H4 (cell line): ENCODE measurements at places on chromosomes 6 and 20. TPM values are rescaled to one million over a fixed set of nuclear protein-coding genes. Genes with fewer than 3 reads are reported as not detected.
A peak's percentile ranks its signal among the peaks of the same experiment; 100 is the strongest.

- DNase-seq = no peak
These were observed 19.4 kb downstream of the C6orf15 start for GRCh38 chr6:31092769-31093505.

GRCh38 chr6:143742070-143742954 lies 64.5 kb downstream of the PHACTR2 start:
- DNase-seq = no peak

The BPI gene
- 0.10 TPM in 1 of 2 replicates, not detected in the other for total RNA-seq

DNA sequence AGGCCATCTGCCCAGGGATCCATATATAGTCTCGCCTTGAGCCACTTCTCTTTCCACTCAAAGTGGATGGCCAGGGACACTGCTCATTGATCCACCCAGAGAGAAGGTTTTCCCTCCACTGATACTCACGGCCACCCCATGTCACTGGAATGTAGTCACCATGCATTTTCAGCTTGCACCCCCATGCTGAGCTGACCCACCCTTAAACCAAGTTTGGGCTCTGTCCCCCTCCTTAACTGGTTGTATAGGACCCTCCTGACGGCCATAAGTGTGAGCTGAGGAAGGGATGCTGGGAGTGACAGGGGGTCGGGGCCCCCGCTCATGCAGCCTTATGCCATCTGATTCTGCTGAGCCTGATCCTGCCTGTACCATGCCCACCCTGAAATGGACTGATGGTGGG lies 25.7 kb downstream of the SUMO4 start:
- DNase-seq = no peak

The NTSR1 gene
- not detected in 2 replicates for total RNA-seq

DNA sequence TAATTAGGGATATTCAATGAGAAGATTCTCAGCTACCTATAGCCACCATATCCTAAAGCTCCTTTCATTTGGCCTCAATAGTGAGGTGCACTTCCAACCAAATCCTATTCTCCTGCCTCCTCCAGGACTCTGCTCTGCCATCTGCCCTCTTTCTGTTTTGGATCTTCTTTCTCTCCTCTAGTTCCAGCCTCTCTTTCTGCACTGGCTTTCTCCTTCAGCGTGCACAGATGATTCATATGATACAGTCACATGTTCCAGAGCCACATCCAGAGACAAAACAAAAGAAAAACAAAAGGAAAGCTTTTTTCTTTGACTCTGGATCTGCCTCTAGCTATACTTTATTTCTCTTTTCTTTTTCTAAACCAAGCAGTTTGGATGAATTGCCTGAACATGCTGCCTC lies 531.9 kb upstream of the MAN1A1 start:
- DNase-seq = no peak

DNA sequence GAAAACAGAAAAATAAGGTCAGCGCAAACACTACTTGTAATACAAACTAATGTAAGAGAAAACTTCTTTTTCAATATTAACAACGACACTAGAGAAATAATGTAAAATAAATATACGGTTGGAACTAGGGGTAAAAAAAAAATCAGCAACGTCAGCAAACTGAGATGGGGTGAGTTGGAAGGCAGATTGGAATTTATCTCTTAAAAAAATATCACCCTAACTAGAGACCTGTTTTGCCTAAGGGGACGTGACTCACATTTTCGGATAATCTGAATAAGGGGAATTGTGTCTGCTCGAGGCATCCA lies 705 bp upstream of the UTRN start:
- DNase-seq = no peak

DNA sequence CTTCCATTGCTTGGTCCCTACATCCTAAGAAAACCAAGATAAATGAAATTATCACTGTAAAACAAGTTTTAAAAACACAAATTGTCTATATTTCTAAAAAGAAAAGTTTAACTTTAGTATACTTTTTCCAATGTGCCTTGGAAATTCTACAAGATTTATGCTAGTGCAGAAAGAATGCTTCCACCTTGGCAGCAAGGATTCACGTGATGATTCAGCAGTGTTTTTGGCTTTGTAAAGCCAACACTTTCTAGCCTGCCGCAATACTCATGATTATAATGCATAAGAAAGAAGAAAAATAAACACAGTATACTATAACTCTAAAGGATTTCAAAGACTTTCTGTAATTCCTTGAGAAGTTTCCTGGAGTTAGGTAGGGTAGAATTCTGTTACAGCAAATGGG lies 442.7 kb downstream of the TENT5A start:
- no peak for DNase-seq

The POM121L2 gene
- not detected in 2 replicates for total RNA-seq

GRCh38 chr20:1034415-1034789 lies 32.3 kb upstream of the RSPO4 start:
- no peak for DNase-seq

GRCh38 chr20:20524756-20525155 lies 156.9 kb downstream of the INSM1 start:
- DNase-seq = no peak

GRCh38 chr6:79635232-79635543 lies 4.1 kb downstream of the SH3BGRL2 start:
- DNase-seq = no peak

- no peak for DNase-seq
These were observed 262.1 kb downstream of the DLL1 start for GRCh38 chr6:170028629-170029345.

The ZNF165 gene
- total RNA-seq = 0.16 and 1.2 TPM in 2 replicates

The PRDM1 gene
- 0.37 and 1.7 TPM in 2 replicates for total RNA-seq

DNA sequence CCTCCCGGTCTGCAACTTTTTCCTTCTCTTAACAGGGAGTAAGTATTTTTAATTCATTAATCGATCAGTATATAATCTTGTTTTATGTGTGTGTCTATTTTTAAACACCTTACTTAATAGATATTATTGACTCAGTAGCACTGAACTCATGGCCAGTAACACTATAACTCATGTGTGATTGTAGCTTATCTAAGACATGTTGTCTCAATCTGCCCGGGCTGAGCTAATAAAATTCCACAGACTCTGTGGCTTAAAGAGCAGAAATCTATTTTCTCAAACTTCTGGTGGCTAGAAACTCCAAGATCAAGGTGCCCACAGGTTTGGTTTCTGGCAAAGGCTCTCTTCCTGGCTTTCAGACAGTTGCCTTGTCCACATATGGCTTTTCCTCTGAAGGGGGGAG lies 68.8 kb upstream of the TNFAIP3 start:
- no peak for DNase-seq

DNA sequence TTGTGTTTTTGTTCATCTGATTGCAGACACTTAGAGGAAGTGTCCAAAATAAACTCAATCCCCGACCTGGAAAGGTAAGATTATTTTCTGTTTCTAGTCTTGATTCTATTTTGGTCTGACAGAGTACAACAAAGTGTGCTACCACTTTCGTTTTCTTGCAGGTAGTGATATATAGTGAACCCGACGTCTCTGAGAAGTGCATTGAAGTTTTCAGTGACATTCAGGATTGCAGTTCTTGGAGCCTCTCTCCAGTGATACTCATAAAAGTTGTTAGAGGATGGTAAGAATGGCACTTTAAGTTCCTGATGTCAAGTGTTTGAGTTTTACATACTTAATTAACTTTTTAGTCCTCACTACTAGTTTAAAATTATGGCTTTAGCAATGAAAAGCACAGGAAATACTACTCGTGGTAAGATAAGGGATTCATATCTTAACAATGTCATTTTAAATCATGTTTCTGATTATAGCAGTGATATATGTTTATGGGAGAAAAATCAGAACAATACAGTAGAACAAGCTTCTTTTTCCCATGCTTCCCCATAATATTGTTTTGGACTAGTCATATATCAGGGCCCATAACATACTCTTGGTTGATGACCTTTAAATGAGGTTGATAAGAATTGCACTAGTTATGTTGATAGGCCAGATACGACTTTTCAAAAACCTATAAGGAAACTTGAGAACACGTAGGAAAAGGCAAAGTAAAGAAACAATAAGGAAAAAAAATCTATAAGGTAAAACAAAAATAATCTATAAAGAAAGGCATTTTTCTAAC lies 104.0 kb downstream of the RTN4IP1 start:
- DNase-seq = peak; percentile 24

The NHLRC1 gene
- total RNA-seq = 0.04 and 0.29 TPM in 2 replicates

The MTFR2 gene
- total RNA-seq = 2.1 and 4.5 TPM in 2 replicates

GRCh38 chr6:107077710-107078109 lies 37.6 kb downstream of the BEND3 start:
- no peak for DNase-seq

DNA sequence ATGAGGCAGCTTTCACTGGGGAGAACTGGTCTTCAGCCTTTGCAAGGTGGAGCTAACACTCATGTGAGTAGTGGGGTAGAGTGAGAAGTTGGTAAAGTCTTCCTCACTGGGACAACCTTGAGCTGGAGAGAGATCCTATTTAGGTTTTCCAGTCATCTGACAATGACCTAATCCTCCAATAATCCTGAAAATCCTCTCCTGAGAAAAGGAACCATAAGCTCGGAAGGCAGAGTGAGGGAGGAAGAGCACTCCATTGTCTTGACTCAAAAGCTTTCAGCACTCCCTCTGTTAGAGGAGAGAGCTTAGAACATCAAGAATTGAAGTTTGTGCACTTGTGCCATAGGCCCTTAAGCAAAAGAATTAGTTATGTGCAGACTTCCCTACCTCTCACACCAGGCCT lies 77.8 kb downstream of the TRAM2 start:
- DNase-seq = no peak

GRCh38 chr20:8151372-8151771 lies 19.3 kb downstream of the PLCB1 start:
- DNase-seq = no peak

GRCh38 chr6:131784561-131784960 lies 23.3 kb upstream of the ENPP1 start:
- no peak for DNase-seq

The FAXC gene
- total RNA-seq = 6.0 and 13.0 TPM in 2 replicates

GRCh38 chr20:61658563-61658962 lies 406.5 kb downstream of the CDH4 start:
- no peak for DNase-seq

The CD40 gene
- 6.2 and 13.7 TPM in 2 replicates for total RNA-seq

The DCDC2 gene
- 0.02 TPM in 1 of 2 replicates, not detected in the other for total RNA-seq

DNA sequence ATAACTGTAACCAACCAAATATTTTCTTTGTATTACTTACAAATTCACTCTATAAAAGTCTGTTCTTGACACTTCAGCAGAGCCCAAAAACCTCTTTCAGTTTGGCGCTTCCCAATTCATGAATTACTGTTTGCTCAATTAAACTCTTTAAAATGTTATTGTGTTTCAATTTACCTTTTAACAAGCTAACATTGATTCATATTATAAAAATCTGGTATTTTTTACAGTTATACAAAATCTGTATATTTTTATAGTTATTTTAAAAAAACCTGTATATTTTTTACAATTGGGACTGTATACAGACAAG lies 75.3 kb upstream of the E2F3 start:
- no peak for DNase-seq

DNA sequence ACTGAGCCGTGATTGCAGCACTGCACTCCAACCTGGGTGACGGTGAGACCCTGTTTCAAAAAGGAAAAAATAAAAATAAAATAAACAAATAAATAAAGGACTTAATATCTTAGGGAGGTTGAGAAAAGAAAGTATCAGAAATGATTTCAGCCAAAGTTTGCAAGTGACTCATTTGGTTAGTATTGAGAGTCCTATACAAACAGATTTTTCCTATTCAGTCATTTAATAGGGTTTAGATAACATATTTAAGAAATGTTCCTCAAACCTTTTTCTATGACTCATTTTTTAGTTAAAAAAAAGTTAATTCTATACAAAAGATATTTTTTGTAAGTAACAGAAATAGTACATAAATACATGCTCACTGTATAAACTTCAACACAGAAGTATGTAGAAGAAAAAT lies 235.1 kb downstream of the GJA1 start:
- DNase-seq = no peak

GRCh38 chr20:22984606-22985005 lies 50.5 kb upstream of the SSTR4 start:
- no peak for DNase-seq

DNA sequence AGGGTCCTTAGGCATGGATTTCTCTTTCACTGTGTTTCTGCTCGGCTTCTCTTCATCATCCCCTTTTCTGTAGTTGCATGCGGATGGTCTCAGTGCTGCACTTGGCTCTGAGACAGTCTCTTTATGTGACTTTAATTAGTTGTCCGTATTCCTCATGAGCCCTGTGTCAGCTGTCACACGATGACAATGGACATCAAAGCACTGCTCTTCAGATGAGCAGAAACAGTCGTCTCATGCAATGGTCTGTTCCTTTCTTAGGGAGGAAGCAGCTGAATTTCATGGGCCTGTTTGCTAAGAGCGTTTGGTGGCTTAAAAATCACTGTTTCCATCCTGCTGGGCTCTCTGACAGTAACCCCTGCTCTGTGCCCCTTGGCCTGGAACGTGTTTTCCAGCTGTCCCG lies 64.9 kb downstream of the SYTL3 start:
- DNase-seq = no peak

- no peak for DNase-seq
These were observed 23.5 kb upstream of the NPBWR2 start for GRCh38 chr20:64130876-64131275.

DNA sequence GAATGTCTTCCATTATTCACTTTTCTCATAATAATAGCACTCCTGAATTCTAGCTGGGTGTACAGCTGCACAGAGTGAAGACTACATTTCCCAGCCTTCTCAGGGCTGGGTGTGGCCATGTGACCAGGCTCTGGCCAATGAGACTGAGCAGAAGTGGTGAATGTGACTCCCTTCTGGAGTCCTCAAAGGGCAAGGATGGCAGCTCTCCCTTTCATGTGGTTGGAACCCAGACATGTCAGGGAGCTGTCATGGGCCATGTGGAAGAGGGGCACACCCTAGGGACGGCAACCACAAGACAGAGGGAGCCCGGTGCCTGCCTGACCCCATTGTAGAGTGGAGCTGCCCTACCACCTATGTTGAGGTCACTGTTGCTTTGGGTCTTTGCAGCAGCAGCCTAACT lies 312.8 kb upstream of the SULF2 start:
- DNase-seq = no peak

The EDN1 gene
- 3.5 and 6.7 TPM in 2 replicates for total RNA-seq

DNA sequence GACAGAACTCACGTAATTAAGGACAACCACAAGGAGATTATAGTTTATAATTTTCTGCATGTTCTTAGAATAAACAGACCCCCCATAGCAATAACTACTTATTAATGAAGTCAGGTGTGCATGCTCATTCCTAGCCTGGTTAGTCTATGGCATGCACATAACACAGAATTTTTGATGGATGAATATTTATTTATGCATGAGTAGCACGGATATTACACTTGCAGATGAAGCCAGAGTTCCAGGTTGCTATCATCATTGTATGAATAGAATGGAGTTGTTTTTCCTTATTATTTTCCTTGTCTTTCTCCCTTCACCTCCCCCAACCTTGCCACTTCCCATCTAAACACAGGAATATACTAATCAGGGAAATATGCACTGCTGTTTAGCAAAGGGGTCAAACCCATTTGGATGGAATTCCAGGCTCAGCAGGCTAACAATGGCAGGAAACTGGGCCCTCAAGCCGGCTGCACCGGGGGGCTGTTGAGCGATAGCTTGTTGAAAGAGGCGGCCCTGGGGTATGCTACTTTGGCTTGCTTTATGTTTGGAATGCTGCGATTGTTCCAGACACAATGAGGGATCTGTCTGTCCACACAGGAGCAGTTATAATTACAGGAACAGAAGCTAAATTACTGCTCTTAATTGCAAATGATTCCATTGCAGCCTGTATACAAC lies 112.6 kb downstream of the TMEM170B start:
- peak; percentile 41 for DNase-seq

The ULBP1 gene
- 3.4 and 3.9 TPM in 2 replicates for total RNA-seq

The ID4 gene
- 4.3 and 5.5 TPM in 2 replicates for total RNA-seq

- no peak for DNase-seq
These were observed 228.8 kb downstream of the HACE1 start for GRCh38 chr6:104630955-104631354.
